ENCODE measurements at places on chromosomes 16 and 17.

- peak; percentile 30 for DNase-seq
Observed at GRCh38 chr17:181245-182049, at the start of gene DOC2B. DOC2B (minus strand) TSS chr17:181650; CDS start chr17:181479, 171 bp downstream.

- no peak for DNase-seq
Observed at GRCh38 chr17:10612957-10613744, 44.0 kb downstream of the MYH3 start.

DNA sequence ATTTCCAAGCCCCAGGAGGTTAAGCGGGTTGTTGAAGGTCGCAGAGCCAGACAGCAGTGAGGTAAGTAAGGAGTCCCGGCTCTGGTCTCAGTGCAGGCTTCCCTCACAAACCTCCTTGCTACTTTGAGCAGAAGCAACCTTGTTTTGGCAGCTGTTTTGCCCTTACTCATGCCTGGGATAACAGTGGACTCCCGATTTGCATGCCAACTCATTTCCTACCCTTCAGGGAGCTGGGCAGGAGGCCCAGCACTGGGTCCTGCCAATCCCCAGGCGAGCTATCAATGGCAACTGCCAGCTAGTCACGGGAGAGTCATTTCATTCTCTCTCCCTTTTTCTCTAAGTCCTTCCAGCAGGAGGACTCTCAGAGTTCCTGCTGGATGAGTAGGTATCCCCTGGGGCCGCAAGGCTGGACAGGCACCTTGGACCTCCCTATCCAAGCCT, 72.0 kb upstream of the KSR1 start:
- peak; percentile 55 for DNase-seq

DNA sequence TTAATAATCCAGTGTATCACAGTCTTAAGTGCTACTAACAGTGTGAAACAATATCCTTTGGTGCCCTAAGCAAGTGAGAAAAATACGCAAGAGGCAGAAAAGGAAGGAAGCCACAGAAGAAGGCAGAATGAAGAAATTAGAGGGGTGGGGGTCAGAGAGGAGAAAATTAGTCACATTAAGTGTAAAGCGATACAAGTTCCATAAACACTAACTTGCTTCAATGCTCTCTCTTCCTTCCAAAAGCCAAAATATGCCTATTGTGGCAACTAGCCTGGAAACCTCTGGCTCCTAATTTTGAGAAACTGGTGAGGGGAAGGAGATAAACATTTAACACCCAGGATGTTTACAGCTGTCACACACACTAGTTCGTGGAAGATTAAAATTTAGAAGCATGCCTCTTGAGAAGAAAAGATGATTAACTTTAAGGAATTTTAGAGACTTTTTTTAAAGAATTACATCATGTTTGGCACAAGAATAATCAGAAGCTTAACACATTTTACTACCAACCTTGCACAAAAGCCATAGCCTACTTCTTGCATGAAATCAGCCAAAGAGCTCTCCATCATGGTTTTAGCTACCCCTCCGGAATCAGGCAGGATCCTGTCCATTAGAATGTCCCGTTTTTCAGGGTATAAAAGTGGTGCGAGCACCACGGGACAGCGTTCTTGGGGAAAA, 44.7 kb downstream of the CNOT1 start:
- no peak for DNase-seq

DNA sequence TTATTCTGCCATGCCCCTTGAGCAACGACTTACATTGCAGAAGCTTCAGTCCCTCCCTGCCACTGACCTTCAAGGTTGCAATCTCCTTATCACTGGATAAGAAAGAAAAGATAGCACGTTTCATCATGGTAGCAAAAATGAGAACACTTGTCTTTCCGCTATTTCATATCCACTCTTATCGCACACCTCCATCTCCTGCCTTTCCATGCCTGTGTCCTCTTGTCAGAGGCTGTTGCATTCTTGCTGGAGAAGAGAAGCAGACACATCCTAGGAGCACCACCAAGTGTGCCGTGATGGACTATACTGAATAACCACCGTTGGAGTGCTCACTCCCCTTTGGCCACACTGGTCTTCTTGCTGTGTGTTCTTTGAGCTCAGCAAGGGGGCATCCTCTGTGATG, 230.6 kb upstream of the IRX3 start:
- DNase-seq = no peak

DNA sequence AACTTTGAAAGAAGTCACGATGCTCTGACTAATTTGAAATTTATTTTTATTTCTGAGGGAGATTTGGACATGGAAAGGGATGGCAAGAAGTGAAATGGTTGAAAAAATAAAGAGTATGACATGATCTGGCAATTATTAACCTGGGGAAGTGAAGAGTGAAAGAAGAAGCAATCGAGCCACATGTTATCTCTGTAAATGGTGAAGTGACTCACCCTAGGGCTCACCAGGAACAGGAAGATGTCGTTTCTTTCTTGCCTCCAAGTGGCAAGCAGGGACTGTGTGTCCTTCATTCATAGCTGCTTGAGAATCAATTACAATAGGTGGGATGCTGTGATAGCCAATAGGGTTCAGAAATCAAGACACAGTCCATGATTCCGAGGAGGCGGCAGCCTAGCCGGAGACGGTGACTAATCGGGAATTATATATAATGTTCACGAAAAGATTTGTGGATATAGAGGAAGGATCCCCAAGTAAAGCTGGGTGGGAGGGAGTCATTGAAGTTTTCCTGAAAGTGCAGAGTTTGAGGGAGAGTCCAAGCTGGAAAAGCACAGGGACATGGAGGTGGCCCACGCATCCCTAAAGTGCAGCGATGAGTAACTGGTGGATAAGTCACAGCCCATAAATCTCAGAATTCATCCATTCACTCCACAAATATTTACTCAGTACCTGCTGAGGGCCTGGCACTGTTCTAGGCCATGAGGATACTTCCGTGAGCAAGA, 18.2 kb upstream of the KRT20 start:
- no peak for DNase-seq

DNA sequence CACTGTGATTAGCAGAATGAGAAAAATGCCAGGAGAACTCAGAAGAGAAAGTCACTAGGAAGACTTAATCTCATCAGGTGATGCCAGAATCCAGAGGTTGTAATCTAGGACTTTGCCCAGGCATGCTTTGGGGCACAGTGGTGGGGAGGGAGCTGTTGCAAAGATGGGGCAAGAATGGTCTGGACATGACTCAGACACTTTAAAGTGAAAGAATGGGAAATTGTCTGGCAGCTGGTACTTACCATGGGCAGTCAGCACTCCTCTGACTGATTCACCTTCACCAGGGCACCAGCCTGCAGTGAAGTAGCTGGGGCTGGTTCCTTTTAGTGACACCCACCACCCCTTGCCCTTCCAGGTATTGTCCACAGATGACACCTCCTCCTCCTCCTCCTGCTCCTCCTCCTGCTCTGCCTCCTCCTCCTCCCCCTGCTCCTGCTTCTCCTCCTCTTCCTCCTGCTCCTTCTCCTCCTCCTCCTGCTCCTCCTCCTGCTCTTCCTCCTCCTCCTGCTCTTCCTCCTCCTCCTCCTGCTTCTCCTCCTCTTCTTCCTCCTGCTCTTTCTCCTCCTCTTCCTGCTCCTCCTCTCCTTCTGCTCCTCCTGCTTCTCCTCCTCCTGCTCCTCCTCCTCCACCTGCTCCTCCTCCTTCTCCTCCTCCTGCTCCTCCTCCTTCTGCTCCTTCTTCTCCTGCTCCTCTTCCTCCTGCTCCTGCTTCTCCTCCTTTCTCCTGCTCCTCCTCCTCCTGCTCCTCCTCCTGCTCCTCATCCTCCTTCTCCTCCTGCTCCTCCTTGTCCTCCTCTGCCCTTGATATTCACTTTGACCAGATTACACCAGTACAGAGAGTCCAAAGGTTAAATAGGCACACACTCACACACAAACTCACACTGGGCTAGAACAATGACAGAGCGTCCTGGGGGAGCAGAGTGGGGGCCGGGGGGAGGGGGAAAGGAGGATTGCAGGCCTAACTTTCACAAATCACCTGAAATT, at the start of gene CHD9NB:
Gene CHD9NB, minus strand, starts transcription at position 379 of the 983 bp plus-strand sequence. CDS start 8,739 bp downstream, outside the sequence.
- no peak for DNase-seq

DNA sequence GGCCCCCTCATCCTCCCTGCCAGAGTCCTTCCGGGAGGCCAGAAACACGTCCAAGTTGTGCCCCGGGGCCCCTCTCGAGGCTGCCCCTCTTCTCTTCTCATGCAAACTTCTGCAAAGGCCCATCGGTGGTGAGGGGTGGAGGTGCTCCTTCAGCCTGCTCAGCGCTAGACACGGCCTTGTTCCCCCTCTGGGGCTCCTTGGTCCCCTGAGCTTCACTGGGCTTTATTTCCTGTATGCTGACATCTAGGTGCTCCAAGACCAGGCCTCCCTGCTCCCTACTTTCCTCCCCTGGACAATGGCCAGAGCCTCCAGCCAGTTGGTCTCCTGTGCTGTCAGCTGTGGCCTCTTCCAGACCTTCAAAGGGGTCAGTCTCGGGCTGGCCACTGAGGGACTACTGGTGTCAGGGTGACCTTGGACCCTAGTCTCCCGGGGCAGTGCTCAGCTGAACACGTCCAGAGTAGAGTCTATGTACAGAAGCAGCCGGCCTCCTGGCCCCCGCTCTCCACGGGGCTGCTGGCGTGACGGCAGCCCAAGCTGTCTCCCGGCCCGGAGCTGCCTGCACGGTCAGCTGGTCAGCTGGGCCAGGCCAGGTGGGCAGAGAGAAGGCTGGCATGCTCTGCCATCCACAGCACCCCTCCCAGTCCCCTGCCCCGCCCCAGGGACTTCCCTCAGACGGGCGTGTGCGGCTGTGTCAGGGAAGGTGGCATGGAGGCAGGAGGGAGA, 1.7 kb upstream of the PRR35 start:
- DNase-seq = no peak

DNA sequence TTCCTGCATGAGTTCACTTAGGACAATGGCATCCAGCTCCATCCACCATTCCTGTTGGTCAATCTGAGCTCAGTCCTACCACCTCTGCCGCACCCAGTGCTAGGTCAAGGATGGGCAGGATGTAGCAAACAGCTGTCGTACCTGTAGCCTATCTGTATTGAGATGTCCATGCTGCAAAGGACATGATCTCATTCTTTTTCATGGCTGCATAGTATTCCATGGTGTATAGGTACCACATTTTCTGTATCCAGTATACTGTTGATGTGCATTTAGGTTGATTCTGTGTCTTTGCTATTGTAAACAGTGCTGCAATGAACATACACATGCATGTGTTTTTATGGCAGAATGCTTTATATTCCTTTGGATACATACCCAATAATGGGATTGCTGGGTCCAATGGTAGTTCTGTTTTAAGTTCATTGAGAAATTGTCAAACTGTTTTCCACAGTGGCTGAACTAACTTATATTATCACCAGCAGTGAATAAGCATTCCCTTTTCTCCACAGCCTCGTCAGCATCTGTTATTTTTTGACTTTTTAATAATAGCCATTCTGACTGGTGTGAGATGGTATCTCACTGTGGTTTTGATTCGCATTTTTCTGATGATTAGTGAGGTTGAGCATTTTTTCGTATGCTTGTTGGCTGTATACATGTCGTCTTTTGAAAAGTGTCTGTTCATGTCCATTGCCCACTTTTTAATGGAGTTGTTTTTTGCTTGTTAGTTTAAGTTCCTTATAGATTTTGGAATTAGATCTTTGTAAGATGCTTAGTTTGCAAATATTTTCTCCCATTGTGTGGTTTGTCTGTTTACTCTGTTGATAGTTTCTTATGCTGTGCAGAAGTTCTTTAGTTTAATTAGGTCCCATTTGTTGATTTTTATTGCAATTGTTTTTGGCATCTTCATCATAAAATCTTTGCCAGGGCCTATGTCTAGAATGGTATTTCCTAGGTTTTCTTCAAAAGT, 7.2 kb upstream of the MRTFB start:
- DNase-seq = no peak

DNA sequence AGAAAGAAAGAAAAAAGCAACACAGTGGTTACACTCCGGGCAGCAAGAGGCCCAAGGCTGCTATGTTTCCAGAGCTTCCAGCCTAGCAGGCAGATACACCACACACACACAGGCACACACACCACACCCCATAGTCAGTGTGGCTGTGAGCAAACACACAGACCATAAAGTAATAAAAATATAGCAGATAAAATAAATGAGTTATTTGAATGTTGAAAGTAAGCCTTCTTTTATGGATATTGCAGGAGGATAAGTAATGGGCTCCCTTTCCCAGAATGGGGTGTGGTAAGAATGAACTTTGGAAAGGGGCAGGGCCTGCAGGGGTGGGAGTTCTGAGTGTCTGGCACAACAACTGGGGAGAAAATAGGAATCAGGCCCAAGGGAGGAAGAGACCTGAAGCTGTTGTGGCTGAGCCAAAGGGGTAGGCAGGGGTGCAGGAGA, 4.8 kb upstream of the CDK5RAP3 start:
- no peak for DNase-seq

DNA sequence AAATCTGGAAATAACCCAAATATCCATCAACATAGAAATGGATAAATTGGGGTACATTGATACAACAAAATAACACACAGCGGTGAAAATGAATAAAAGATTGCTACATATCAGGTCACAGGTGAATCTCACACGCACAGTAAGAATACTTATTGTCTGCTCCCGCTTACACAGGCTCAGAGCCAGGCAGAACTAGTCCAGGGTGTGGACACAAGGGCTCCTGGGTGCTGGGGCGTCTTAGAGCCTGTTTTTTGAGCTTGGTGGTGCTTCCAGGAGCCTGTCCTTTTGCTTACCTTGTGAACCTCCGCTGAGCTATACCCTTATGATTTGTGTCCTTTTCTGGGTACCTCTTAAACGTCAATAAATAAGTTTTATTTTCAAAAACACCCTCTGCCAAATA, 19.8 kb upstream of the C16orf74 start:
- no peak for DNase-seq

DNA sequence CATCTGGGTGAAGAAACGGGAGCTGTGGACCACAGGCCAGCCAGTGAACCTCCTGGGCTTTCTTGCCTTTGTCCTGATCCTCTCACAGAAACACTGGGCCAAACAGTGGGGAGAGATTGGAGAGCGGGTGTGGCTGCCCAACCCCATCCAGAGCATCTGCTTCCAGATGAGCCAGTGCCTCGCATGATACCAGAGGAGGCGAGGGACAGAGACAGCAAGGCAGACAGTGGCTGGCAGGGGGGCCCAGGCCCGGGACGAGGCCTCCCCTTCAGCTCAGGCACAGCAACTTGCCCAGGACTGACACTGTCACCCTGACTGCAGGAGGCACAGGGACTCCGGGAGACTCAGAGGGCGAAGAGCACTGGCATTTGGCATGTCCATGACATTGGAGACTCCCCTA, 12.0 kb downstream of the ARHGEF15 start:
- no peak for DNase-seq

DNA sequence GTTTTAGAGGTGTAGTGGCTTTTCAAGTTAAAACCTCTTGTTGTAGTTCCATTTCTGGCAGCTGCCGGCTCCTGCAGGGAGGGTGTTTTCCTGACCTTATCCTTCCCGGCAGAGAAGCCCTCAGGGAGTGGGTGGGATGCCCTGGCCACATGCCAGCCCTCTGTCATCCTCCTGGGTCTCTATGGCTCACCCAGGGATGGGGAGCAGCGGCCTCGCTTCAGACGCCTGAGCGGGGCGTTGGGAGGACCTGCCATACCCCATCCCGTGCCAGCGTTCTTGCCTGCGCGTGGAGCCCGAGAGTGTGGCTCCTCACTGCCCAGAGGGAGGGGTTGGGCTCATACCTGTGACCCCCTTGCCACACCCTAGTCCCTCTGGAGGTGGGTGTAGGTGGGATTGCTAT, 11.9 kb downstream of the KCNJ12 start:
- DNase-seq = no peak

GRCh38 chr16:48323783-48324775, 61.1 kb downstream of the SIAH1 start:
- no peak for DNase-seq

GRCh38 chr16:6428861-6429260, 903.8 kb upstream of the RBFOX1 start:
- DNase-seq = no peak

GRCh38 chr17:72063756-72064450, 56.9 kb upstream of the SOX9 start:
- no peak for DNase-seq
